ENCODE measurements at places on chromosomes 5 and 9.

DNA sequence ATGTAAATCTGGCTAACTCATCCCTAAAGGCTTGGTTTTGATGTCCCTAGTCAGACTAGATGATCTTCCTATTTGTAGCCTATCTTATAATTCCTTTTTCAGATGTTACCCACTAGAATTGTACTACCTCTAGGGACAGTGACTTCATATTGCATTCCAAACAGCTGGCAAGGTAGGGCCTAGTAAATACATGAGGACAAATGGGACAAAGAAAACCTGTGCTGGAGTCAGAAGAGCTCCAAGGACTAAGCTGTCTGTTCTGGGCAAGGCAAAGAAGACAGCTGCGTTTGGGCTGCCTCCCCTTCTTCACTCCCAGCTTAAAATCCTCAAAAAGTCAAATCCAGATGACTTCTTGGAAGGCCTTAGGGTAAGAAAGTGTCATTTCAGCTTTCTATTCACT lies 10.0 kb downstream of the DMXL1 start:
- DNase-seq = no peak

- no peak for DNase-seq
Observed at GRCh38 chr5:140189977-140190871, 15.2 kb downstream of the CYSTM1 start.

GRCh38 chr9:134564431-134565170 lies 77.0 kb upstream of the COL5A1 start:
- DNase-seq = no peak

GRCh38 chr5:56290378-56291078 lies 57.4 kb upstream of the ANKRD55 start:
- DNase-seq = no peak

- DNase-seq = no peak
Observed at GRCh38 chr5:144832416-144832815, 661.7 kb downstream of the KCTD16 start.

DNA sequence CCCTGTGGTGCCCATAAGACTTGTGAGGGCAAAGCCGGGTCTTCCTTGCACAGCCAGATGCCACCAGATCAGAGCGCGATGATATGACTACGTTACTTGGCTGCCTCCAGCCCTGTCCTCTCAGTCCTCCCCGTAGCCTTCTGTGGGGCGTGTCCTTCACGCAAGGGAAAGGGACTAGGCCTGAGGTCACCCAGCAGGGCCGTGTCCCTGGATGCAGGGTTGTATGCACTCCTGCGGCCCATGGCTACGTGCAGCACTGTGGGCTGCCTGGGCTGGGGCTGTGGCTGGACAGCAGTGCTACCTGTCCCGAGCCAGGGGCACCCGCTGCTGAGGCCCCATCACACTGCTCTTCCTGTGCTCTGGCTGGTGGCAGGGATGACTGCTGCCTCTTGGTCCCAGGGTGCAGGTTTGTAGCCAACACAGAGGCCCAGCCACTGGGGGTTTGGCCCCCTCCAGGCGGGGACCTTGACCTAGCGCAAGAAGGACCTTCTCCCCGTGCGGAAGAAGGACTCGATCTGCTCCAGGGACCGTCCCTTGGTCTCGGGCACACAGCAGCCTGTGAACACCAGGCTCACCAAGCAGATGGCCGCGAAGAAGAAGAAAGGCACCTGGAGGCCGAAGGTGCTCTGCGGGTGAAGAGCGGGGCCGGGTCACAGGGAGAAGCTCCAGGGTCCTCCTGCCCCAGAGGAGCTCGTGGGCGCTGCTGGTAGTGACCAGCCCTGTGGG lies 7.2 kb downstream of the SLC2A6 start:
- no peak for DNase-seq

DNA sequence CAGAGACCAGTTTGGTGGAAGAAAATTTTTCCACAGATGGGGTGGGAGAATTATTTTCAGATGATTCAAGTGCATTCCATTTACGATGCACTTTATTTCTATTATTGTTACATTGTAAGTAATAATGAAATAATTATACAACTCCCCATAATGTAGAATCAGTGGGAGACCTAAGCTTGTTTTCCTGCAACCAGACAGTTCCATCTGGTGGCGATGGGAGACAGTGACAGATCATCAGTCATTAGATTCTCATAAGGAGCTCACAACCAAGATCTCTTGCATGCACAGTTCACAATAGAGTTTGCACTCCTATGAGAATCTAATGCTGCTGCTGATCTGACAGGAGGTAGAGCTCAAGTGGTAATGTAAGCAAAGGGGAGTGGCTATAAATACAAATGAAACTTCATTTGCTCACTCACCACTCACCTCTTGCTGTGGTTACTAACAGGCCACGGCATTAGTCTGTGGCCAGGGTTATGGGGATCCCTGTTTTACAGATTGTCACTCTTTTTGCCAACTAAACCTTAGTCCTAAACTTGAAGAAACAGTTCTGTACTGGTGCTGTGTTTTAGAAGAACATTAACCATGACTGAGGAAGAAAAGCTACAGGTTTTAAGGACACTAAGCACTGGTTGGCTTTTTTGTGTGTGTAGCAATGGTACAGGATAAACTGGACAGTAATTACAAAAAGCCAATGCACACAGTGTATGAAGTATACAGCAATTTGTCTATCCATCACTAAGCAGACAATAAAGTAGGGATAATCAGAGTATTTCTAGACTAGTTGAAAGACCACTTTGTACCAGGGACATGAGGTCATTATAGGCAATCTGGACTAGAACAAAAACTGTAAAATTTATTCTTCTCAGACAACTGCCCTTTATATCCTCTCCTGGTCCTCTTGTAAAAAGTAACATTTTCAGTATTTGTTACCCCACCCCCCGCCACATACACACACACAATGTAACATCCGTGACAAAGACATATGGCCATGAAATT lies 9.9 kb downstream of the TMEM232 start:
- no peak for DNase-seq

DNA sequence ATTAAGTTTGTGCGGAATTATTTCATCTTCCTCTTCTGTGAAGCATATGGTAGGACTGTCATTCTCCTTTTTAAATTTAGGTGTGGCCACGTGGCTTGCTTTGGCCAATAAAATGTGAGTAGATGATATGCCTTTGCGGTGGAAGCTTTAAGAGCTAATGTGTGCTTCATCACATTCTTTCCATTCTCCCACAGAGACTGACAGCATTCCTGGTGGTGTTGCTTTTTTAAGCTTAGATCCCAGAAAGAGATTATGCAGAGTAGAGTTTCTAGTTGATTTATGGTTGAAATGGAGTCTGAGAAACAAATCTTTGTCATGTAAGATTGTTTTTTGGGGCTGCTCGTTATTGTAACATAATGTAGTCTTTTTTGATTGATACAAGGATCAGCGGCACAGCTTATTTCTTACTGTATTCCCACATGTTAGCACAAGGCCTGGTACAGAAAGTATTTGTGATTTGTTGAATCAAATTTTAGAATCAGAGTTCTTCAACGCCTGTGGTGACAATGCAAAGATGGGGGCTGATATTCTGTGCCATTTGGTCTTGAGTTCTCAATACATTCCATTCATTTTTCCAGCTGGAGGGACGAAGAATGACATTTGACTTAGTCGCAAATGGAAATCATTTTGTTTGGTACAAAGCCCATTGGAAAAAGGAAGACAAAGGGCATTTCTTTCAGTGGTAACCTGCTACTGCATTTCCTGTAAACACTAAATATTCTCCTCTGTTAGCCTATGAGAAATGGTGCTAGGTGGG lies 209.9 kb upstream of the VLDLR start:
- no peak for DNase-seq

DNA sequence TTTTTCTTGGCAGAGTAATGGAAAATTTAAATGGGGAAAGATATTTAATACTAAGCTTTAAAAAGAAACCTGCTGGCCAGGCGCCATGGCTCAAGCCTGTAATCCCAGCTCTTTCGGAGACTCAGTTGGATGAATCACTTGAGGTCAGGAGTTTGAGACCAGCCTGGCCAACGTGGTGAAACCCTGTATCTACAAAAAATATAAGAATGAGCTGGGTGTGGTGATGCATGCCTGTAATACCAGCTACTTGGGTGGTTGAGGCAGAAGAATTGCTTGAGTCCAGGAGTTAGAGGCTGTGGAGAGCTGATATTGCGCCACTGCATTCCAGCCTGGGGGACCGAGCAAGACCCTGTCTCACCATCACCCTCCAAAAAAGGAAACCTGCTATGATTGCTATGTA lies 32.8 kb downstream of the TUT7 start:
- DNase-seq = no peak

Measured in activated gamma-delta T cell treated with Interleukin-2 at 50 U/mL for 16 hours (primary cell).